ENCODE measurements at places on chromosomes 3 and 15.
A peak's percentile ranks its signal among the peaks of the same experiment; 100 is the strongest.

- no peak overlapping the region for H3K27ac ChIP-seq
- DNase-seq = no peak
Measured at GRCh38 chr15:81284256-81285031, 39.5 kb downstream of the STARD5 start.

DNA sequence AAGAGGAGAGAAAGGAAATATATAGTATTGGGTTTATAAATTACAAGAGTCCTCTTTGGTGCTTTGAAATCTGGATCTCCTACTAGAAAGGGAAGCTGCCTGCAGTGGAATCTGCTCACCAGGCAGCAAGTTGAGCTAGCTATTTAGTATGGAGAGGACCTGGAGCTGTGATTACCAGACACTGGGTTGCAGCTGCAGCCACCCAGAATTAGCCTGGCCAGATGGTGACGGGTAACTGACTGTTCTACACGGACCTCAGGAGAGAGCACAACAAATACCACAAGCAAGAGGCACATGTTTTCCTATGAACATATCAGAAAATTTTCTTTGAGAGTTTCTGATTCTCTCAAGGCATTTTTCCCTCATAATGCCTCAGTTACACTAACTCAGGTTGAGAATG, 46.5 kb downstream of the SYNPR start:
- no peak overlapping the region for H3K27ac ChIP-seq
- H3K4me3 ChIP-seq = no peak overlapping the region
- H3K27me3 ChIP-seq = no peaks in the 10 kb centered on the region
- H3K36me3 ChIP-seq = no peaks in the 10 kb centered on the region

GRCh38 chr3:14827776-14828175, 9.0 kb downstream of the FGD5 start:
- peaks cover 8% of the 10 kb centered on the region for H3K4me1 ChIP-seq
- H3K27ac ChIP-seq = no peak overlapping the region
- no peak for DNase-seq
- H3K4me3 ChIP-seq = no peak overlapping the region
- H3K27me3 ChIP-seq = peaks cover 2% of the 10 kb centered on the region

DNA sequence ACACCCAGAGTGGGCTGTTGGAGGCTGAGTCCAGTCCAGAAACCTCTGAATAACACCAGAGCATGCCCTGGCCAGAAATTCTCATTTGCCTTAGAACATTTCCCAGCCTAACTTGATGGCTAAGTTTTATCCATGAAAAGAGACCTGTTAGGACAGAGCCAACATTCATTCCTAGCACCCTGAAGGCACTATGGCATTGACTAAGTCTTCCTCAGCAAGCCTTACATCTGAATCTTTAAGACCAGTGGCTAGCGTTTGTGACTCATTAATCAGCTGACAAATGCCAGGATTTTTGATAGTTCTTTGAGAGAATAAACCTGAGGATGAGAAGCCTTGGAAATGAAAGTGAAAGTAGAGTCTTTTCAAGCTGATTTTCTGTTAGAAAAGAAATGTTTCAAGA, 1087.1 kb upstream of the ALCAM start:
- H3K4me3 ChIP-seq = no peak overlapping the region
- no peaks in the 10 kb centered on the region for H3K36me3 ChIP-seq
- DNase-seq = no peak

- H3K36me3 ChIP-seq = no peaks in the 10 kb centered on the region
- no peaks in the 10 kb centered on the region for H3K27me3 ChIP-seq
- no peak for DNase-seq
- H3K4me1 ChIP-seq = no peaks in the 10 kb centered on the region
Measured at GRCh38 chr3:159208050-159208449, 406.2 kb downstream of the MFSD1 start.

- no peaks in the 10 kb centered on the region for H3K36me3 ChIP-seq
- H3K27ac ChIP-seq = no peak overlapping the region
- H3K27me3 ChIP-seq = no peaks in the 10 kb centered on the region
Measured at GRCh38 chr3:101131767-101132166, 138.5 kb upstream of the ABI3BP start.

- H3K36me3 ChIP-seq = no peaks in the 10 kb centered on the region
- DNase-seq = peak; percentile 20
- H3K4me1 ChIP-seq = peaks cover 19% of the 10 kb centered on the region
- H3K4me3 ChIP-seq = no peak overlapping the region
- no peak overlapping the region for H3K27ac ChIP-seq
- H3K27me3 ChIP-seq = no peaks in the 10 kb centered on the region
Measured at GRCh38 chr3:132064114-132064513, 29.3 kb upstream of the CPNE4 start.

- H3K4me3 ChIP-seq = no peak overlapping the region
- H3K27me3 ChIP-seq = no peaks in the 10 kb centered on the region
- DNase-seq = no peak
- H3K27ac ChIP-seq = no peak overlapping the region
- no peaks in the 10 kb centered on the region for H3K4me1 ChIP-seq
- no peaks in the 10 kb centered on the region for H3K36me3 ChIP-seq
Measured at GRCh38 chr15:98155356-98155755, 194.9 kb downstream of the ARRDC4 start.

- H3K27ac ChIP-seq = no peak overlapping the region
- no peak for DNase-seq
- H3K4me1 ChIP-seq = peaks cover 20% of the 10 kb centered on the region
- H3K36me3 ChIP-seq = no peaks in the 10 kb centered on the region
- H3K27me3 ChIP-seq = no peaks in the 10 kb centered on the region
Measured at GRCh38 chr3:61073566-61074165, 177.6 kb downstream of the FHIT start.

DNA sequence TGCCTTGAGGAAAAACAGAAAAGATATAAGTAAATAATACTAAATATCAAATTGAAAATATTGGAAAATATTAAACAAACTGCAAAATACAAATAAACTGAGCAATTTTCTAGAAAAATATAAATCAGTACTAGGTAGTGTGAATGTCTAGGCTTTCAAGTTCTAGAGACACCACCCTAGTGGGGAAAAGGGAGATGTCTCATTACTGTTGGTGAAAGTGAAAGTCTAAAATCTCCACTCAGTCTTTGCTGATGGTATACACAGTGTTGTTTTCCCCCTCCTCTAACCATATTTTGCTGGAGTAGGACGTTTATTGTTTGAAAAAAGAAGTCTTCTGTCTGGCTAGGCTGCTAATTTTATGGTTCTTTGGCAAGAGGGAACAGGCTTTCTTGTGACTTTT, 1368.9 kb downstream of the OTOL1 start:
- H3K4me3 ChIP-seq = no peak overlapping the region
- DNase-seq = no peak
- H3K36me3 ChIP-seq = no peaks in the 10 kb centered on the region
- no peaks in the 10 kb centered on the region for H3K27me3 ChIP-seq

- H3K4me1 ChIP-seq = peaks cover 5% of the 10 kb centered on the region
- H3K27me3 ChIP-seq = peaks cover 3% of the 10 kb centered on the region
- DNase-seq = peak; percentile 54
- H3K4me3 ChIP-seq = no peak overlapping the region
- H3K27ac ChIP-seq = no peak overlapping the region
Measured at GRCh38 chr3:36944012-36944640, 728 bp downstream of the TRANK1 start.

DNA sequence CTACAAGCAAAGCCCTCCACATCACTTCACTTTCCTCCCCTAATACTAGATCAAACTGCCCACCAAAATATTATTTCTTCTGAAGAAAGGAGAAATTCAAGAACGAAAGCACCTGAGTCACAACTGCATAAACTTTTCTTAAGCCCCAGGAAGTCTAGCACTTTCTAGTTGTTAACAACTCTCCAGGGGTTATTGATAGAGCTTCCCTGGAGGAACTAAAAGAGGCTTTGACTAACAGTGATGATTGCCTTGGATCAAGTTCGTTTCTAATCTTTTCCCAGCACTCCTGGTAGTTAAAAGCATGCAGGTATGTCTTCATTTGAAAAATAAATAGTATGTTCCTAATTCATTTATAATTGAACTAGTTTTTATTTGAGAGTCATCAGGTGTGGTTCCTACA, 917.0 kb downstream of the TUSC7 start:
- no peak overlapping the region for H3K27ac ChIP-seq
- H3K4me3 ChIP-seq = no peak overlapping the region
- DNase-seq = no peak
- H3K4me1 ChIP-seq = peaks cover 11% of the 10 kb centered on the region
- H3K36me3 ChIP-seq = no peaks in the 10 kb centered on the region
- no peaks in the 10 kb centered on the region for H3K27me3 ChIP-seq

DNA sequence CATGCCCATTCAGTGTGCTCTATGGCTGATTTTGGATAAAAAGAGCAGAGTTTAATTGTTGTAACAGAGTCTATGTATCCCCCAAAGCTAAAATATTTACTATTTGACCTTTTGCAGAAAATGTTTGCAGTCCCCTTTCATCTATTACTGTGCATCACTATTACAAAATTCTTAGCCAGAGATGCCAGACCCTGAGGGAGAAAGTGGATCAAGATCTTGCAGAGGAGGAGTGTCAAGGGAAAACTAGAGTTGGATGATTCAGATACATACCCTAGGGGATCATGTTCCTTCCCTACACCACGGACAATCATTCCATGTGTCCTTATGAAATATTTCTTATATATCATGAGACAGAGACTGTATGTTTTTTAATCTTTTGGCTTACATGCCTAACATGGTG, 68.6 kb upstream of the TPRG1 start:
- DNase-seq = no peak
- no peaks in the 10 kb centered on the region for H3K27me3 ChIP-seq
- H3K27ac ChIP-seq = no peak overlapping the region
- no peaks in the 10 kb centered on the region for H3K36me3 ChIP-seq
- H3K4me3 ChIP-seq = no peak overlapping the region

GRCh38 chr3:164604687-164605086, 473.6 kb downstream of the SI start:
- DNase-seq = no peak
- no peak overlapping the region for H3K27ac ChIP-seq
- H3K27me3 ChIP-seq = no peaks in the 10 kb centered on the region
- no peak overlapping the region for H3K4me3 ChIP-seq
- no peaks in the 10 kb centered on the region for H3K4me1 ChIP-seq

GRCh38 chr15:67843571-67844387, 3.9 kb upstream of the RNU6-1 start:
- peaks cover 19% of the 10 kb centered on the region for H3K4me1 ChIP-seq
- H3K27ac ChIP-seq = no peak overlapping the region
- DNase-seq = peak; percentile 92
- H3K27me3 ChIP-seq = peaks cover 20% of the 10 kb centered on the region
- no peak overlapping the region for H3K4me3 ChIP-seq

DNA sequence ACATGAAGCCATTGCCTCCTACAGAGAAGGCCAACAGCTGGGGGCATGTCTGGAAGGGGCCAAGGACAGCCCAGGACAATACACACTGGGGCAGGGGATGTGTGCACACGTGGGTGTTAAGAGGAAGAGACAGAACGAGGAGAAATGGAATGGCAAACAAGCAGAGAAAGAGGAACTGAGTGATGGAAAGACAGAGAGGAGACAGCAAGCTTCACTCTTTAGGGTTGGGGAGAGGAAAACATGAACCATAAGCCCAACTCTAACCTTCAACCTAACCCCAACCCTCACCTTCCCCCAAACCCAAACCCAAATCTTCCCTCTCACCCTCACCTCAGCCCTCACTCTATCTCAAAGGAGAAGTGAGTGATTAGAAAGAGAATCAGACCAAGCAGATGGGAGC, 11.9 kb upstream of the PARL start:
- DNase-seq = no peak
- no peak overlapping the region for H3K27ac ChIP-seq
- H3K36me3 ChIP-seq = no peaks in the 10 kb centered on the region
- no peak overlapping the region for H3K4me3 ChIP-seq
- H3K27me3 ChIP-seq = peaks cover 37% of the 10 kb centered on the region

DNA sequence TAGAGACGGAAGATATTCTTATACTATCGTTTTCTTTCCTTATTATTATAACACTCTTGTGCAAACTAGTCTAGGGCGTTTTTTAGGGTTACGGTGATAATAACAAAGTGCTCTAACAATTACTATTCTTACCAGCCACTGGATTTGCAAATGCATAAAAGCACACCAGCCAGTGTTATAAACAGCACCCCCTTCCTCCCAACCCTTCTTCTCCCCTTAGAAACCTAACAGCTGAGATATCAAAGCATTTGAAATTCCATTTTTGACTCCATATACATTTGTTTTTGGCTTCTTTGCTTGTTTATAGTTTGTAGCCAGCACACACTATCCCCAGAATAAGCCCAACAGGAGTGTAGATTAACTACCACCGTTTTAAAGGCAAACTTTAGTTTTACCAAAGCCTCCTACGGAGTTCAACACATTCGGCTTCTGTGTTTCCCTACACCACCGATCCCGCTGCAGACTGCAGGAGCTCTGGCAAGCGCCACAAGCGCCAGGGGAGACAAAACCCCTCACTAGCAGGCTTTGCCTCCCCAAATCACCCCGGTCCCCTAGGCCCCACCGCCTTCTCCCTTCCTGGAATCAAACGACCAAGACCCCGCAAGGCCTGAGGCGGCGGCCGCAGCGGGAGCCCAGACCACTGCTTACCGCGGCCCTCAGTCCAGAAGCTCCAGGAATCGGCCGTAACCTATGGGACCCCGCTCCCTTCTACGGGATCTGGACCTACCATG, 461 bp downstream of the COPB2 start:
- no peak overlapping the region for H3K27ac ChIP-seq
- H3K4me3 ChIP-seq = peak overlapping the region; percentile 79
- peak; percentile 2 for DNase-seq
- H3K27me3 ChIP-seq = peaks cover 2% of the 10 kb centered on the region

GRCh38 chr15:58731756-58732535, 17.6 kb downstream of the ADAM10 start:
- DNase-seq = no peak
- no peaks in the 10 kb centered on the region for H3K27me3 ChIP-seq
- H3K27ac ChIP-seq = peak overlapping the region; percentile 23
- H3K4me3 ChIP-seq = no peak overlapping the region
- no peaks in the 10 kb centered on the region for H3K36me3 ChIP-seq
- H3K4me1 ChIP-seq = peaks cover 2% of the 10 kb centered on the region

- no peak overlapping the region for H3K4me3 ChIP-seq
- DNase-seq = no peak
- no peaks in the 10 kb centered on the region for H3K4me1 ChIP-seq
Measured at GRCh38 chr15:42371096-42371495, 11.8 kb downstream of the CAPN3 start.

DNA sequence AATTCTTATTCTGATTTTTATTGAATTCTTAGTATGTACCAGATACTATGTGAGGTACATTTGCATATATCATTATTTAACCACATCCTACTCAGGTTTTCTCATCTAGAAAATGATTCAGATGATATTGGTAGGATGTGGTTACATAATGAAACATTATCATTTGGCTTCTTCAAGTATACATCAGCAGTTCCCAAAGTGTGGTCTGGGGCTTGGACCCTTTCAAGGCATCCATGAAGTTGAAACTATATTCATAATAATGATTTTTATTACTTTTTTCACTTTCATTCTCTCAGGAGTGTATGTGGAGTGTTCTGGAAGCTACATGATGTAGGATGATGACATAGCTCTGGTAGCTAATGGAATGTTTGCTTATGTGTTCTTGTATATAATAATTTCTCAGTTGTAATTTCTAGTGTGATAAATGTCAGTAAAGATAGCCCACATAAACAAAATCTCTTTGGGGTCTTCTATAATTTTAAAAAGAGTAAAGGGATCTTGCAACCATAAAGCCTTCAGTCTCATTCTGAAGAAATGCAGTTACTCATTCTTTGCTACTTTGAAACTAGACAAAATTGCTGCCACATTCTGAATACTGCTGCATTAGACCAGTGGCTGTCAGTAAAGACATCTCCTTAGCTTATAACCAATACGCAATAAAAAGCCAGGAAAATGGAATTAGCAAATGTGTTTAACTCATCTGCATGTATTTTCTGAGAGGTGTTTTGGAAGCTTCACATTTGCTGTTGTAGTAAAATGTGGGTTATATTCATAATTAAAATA, 95.8 kb downstream of the PPARG start:
- no peaks in the 10 kb centered on the region for H3K4me1 ChIP-seq
- no peaks in the 10 kb centered on the region for H3K36me3 ChIP-seq
- H3K4me3 ChIP-seq = no peak overlapping the region
- no peak for DNase-seq
- no peaks in the 10 kb centered on the region for H3K27me3 ChIP-seq
